ACHN (cell line): ENCODE measurements at places on chromosomes 3 and 15.

DNA sequence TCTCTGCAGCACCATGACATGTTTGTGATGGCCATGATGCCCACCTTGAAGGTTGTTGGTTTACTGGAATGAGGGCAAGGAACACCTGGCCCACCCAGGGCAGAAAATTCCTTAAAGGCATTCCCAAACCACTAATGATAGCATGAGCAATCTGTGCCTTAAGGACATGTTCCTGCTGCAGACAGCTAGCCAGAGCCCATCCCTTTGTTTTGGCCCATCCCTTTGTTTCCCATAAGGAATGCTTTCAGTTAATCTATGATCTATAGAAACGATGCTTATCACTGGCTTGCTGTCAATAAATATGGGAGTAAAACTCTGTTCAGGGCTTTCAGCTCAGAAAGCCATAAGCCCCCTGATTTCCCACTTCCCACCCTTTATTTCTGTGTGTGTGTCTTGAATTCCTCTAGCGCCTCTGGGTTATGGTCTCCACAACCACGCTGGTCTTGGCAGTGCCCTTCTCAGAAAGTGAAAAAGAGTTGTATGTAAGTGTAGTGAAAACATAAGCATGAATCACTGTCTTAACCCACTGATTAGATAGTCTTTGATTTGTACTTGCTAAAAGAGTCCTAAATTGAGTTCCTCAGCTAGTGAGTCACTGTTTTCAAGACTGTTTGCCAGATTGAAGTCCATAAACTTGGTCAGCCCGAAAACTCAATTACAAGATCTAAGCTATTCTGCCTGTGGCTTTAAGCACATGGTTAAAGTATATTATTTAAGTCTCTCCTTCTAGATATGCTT, 19.0 kb upstream of the CCR2 start:
- no peak for DNase-seq

GRCh38 chr15:52797625-52798501, 7.7 kb upstream of the ONECUT1 start:
- no peak for DNase-seq

DNA sequence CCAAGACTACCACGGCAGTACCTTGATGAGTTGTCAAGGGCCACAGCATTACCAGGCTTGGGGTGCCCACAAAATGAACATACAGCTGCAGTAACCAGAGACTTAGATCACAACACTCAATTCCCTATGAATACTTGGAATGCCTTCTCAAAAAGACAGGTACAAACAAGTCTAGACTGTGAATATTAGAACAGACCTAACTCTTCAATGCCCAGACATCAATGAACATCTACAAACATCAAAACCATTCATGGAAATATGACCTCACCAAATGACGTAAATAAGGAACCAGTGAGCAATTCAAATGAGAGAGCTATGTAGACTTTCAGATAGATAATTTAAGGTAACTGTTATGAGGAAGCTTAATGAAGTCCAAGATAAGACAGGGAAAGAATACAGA, 185.1 kb upstream of the POU1F1 start:
- no peak for DNase-seq

- no peak for DNase-seq
Measured at GRCh38 chr3:13276438-13277195, 143.5 kb downstream of the NUP210 start.

DNA sequence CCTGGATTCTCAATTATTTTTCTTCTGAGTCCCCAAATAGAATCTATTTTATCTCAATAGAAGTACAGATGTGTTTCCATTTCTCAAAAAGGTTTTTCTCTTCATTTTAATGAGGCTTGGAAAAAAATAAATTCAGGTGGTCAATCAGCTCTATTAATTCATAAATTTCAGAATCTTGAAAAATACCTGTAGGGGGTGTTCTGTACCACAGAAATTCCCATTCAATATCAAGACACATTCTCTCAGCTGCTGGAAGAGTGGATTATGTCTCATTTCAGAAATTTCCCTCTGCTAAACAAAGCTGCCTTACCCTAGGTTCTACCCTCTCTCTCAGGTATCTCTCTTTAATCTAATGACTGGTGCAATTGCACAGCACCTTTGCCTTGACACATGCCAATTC, 1121.2 kb downstream of the SI start:
- no peak for DNase-seq
